ENCODE measurements at places on chromosomes 4 and X.

- DNase-seq, result no peak
These were observed 122.3 kb downstream of the PDLIM5 start for GRCh38 chr4:94574050-94574449.

- no peak for DNase-seq
These were observed 54.4 kb downstream of the NBDY start for GRCh38 chrX:56783450-56783831.

DNA sequence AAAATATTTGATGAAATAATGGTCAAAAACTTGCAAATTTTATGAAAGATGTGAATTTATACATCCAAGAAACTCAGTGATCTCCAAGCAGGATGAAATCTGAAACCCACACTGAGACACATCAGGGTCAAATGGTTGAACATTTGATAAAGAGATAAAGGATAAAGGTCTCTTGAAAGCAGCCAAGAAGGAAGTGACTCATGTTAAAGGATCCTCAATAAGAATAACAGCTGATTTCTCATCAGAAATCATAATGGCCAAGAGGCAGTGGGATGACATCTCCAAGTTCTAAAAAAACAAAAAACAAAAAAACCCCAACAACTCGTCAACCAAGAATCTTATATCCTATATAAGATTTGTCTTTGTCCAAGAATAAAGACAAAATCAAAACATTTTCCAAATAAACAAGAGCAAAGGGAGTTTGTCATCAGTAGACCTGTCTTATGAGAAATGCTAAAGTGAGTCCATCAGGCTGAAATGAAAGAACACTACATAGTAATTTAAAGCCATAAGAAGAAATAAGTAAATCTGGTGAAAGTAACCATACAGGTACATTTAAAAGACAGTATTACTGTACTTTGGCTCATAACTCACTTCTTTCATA is 121.7 kb downstream of the PDS5A start:
- DNase-seq, result no peak

GRCh38 chrX:40090961-40091360 is 6.8 kb downstream of the BCOR start:
- DNase-seq, result no peak

GRCh38 chr4:76029300-76029699 is 6.0 kb upstream of the CXCL10 start:
- DNase-seq, result no peak
